Dermis blood vessel endothelial cell (primary cell): ENCODE measurements at places on chromosomes 3 and 15. TPM values are rescaled to one million over a fixed set of nuclear protein-coding genes. Genes with fewer than 3 reads are reported as not detected.

GRCh38 chr3:128667641-128668040, 17.0 kb upstream of the RPN1 start:
- DNase-seq: no peak

DNA sequence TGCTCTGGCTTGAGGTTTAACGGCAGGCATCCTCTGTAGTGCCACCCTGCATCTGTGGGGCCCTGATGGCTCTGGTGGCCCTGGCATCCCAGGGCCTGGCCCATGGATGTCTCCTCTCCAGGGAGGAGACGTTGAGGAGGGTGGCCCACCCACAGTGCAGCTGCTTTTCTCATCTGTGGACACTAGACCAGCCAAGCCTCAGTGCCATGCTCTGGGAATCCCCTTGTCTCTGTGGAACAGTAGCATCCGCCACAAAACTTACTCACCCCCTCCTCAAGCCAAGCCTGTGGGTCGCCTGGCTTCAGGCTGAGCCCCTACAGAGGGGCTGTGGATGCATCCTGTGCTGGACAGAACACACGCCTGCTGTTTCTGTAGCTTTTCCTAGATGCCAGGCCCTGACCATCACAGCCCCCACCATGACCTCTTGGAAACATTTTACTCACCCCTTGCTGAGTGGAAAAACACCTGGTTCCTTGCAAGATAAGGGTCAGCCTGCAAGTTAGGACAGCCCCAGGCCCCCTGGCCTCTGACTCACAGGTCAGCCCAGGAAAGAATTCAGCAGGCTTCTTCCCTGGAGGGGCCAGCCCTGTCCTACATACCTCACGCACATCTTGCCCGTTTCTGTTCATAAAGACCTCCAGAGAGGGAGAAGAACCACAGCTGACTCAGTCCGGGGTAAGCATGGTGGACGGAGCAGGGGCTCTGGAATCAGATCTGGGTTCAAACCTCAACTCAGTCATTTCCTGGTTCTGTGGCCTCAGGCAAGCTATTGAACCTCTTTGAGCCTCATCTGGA, 19.0 kb downstream of the PAK6 start:
- DNase-seq: no peak

- no peak for DNase-seq
Observed at GRCh38 chr3:46865031-46865507, 1.8 kb upstream of the MYL3 start.

DNA sequence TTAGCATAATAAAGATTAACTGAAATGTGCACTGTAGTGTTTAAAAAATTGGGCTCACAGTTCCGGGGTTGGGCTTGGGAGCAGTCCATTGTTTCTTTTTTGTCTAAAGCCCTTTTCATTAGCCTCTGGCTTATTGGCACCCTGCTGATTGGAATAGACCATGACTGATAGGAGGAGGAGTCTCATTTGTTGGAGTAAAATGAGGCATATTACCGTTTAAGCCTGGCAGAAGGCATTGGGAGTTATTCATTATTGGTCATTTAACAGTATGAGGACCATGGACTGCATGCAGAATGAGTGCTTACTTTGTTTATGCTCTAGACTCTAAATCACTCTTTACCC, 139.0 kb upstream of the CGNL1 start:
- no peak for DNase-seq

DNA sequence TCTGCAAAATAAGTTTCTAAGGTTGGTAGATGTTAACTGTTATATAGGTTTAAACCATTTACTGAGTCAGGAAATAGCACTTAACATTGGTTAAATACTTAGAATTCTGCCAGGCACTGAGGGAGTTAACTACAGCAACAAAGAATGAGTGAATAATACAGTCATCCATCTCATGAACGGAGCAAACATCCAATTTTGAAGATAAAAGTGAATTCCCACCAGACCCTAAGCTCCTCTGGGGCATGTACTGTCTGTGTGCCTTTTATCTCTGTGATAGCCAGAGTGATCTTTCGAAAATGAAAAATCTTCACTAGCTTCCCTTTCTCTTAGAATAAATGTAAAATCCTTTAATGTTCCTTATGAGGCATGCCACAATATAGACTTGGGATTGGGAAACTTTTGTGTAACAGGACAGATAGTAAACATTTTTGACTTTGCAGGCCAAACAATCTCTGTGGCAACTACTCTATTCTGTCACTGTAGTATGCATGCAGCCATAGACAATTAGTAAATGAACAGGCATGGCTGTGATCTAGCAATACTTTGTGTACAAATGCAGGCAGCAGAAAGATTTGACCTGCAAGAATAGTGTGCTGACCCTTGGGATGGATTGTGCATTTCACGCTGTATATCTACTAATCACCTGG, 294.5 kb upstream of the LMCD1 start:
- no peak for DNase-seq

Gene TNK2
- total RNA-seq: 16.6 and 20.1 TPM in 2 replicates

- DNase-seq: no peak
Observed at GRCh38 chr3:162170581-162170980, 674.0 kb downstream of the OTOL1 start.

Gene THPO
- total RNA-seq: not detected in 2 replicates

GRCh38 chr3:31102196-31102879, 207.9 kb upstream of the GADL1 start:
- DNase-seq: no peak

DNA sequence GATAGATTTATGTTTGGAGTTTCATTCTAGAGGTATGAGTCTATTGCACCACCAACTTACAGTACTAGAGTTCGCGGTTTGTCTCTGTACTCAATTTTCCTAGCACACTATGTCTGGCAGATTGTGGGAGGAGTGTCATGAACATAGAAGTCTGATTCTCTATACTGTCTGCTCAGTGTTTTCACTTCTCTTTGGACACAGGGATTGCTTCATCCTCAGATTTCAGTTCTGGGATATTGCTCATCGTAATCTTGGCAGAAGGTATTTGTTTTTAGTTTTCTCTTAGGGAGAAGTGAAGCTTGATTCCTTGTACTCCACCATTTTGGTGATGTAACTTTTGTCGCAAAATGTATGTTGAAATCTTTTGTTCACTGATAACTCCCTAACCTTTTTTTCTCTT, 27.8 kb upstream of the AZI2 start:
- DNase-seq: no peak

Gene SLITRK3
- not detected in 2 replicates for total RNA-seq

Gene GUCA1C
- 0.19 TPM in 1 of 2 replicates, not detected in the other for total RNA-seq

GRCh38 chr3:123909785-123910184, 25.7 kb upstream of the MYLK start:
- no peak for DNase-seq

DNA sequence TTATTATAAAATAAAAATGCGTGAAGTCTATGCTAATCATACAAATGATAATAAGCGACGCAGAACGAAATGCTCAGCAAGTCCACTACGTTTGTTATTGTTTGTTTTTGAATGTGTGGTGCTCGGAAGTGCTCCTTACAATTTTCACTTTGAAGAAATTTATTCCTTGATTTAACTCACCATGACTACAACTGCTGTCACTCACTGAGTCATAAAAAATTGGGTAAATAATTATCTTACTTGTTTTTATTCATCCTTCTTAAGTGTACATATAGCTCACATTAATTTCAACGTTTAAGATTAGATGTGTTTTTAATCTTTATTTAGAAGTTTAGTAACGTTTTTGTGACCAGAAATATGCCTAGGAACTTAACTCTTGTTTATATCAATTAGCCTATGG, 66.7 kb upstream of the NANOGP8 start:
- DNase-seq: no peak

Gene CIAO2A
- 38.9 and 46.6 TPM in 2 replicates for total RNA-seq

DNA sequence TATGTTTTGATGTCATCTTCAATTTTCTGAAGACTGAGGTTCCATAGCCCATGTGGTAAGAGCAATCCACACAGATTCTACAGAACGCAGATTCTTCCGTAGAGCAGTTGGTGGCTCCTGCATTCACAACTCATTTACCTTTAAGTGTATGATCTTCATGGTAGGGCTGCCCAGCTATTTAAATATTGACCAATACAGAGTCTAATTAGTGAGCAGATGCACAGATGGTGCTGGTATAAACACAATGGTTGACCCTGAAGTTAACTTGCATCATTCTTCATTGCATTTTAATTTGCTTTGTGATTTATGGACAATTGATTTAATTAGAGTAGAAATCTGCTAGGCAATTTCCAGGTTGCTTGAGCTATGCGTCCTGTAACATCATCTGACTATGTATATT, 269.2 kb downstream of the SQOR start:
- no peak for DNase-seq

DNA sequence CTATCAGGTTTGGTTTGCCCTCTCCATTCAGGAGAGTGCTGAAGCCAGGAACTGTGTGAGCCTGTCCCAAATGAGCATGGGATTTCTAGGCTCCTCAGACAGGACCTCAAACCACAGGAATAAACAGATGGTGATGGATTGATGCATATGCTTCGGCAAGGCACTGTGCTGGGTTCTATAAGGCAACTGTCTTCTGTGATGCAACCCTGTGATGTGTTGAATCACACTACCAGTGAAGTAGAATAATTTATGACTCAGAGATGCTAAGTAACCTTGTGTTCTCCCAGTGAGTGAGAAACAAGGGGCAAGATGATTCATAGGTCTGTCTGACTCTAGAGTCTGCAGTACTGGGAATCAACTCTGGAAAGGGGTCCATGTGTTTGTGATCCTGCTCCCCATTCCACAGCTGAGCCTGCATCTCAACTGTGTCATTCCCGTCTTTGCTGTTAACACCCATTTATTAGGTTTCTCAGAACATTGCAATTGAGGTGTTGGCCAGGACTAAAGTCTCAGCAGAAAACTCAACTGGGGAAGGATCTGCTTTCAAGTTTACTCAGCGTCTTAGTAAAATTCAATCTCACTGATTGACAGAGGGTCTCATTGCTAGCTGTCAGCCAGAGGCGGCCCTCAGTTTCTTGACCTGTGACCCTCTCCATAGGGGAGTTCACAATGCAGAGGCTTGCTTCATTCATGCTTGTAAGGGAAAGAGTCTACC, 510.1 kb upstream of the CFAP20DC start:
- no peak for DNase-seq

Gene DGKG
- total RNA-seq: under 0.01 and 0.42 TPM in 2 replicates

GRCh38 chr3:72604328-72604727, 243.9 kb downstream of the SHQ1 start:
- DNase-seq: no peak

Gene LRRC2
- total RNA-seq: under 0.01 and 0.09 TPM in 2 replicates

GRCh38 chr15:34284937-34285336, 52.6 kb downstream of the SLC12A6 start:
- no peak for DNase-seq

- DNase-seq: no peak
Observed at GRCh38 chr15:63004211-63004610, 38.3 kb upstream of the TPM1 start.

DNA sequence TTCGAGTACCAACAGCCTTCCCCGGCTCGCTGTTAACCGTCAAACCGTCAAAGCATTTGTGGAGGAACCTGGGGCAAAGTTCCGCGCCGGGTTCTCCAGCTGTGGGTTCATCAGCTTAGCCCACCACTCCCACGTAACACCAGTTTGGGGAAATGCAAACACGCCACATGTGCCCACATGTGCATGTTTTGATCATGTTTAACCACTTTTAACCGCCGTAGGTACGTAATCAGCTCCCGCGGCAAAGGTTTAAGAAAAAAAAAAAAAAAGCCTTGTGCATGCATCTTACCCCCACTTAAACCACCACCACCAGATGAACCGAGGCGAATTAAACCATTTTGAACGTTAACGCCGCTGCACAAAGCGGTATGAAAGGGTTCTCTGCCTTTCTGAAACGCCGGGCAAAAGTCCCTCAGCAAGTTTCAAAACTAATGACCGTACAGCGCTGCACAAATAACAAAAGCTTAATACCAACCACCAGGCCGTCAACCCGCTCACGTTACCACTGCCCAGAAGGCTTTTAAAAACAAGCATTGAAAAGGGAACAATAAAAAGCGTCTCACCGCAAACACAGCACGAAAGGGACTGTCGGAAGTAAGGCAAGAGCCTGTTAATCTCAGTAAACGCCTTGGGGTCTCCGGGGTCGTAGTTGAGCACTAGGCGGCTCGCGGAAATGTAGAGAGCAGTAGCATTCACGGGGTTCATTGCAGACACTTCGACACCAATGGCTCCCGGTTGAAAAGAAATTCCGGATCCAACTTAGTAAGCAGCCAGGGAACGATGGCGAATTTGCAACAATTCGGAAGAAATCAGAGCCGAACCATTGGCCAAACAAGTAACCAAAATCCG, 1.5 kb downstream of the MSL2 start:
- peak; percentile 41 for DNase-seq

DNA sequence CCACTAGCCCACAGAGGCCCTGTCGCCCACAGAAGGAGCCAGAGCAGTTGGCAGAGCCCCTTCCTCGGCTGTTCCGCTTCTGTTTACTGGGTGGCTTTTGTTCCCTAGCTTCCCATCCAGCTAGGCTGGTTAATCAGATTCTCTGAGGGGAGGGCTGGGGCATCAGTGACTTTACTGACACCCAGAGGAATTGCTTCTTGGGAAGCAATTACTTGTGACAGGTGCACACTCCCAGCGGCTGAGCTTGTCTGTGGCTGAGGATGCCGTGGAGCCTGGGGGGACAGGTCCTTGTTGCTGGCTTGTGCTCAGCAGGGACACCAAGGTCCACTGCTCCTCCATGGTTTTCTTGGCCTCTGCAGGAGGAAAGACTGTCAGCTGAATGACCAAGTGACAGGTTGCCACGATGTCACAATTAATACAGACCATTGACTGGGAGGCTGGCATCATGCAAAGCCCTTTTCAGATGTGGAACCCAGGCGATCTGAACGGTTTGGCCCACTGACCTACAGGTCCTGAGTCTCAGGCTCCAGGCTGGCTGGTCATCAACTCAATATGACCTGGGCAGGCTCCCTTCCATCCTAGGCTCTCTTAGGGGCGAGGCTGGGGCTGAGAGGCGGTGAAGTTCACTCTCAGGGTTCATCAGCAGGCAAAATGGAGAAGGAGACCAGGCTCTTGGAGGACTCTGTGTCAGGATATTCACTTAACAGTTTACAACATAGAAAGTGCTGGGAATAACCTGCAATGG, 31.8 kb upstream of the SFMBT1 start:
- no peak for DNase-seq

GRCh38 chr3:183306798-183307671, 54.0 kb downstream of the B3GNT5 start:
- peak; percentile 30 for DNase-seq

GRCh38 chr3:175585898-175586297, 726.8 kb downstream of the NAALADL2 start:
- DNase-seq: no peak

Gene EPHB1
- 2.4 and 6.5 TPM in 2 replicates for total RNA-seq

GRCh38 chr3:144754076-144754783, 782.6 kb downstream of the DIPK2A start:
- no peak for DNase-seq

DNA sequence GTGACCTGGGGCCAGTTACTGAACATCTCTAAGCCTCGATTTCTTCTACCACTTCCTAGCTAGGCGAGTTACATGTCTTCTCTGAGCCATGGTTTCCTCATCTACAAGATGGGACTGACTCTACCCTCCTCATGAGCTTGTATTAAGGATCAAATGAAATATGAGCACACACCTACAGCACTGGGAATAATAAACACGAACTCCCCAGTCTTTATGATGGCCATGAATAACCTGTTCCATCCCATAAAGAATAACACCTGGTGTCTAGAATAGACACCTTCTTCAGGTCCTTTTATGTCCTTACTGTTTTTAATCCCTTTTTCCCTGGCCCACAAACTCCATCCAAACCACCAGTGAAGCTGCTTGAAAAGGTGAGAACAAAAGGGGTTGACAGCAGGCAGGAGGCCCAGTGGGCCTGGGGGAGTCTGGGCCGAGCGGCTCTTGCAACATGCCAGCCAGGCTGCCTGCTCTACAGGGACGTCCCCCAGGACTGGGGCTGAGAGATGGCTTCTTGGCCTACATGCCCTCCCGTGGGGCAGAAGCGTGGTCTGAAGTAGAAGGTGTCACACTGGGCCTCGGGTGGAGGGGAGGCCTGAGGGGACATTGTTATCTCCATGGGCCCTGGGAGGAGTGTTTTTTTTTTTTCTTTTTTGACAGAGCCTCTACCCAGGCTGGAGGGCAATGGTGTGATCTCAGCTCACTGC, 178.2 kb downstream of the RAB11A start:
- DNase-seq: no peak
